ENCODE measurements at places on chromosomes 3 and 15. TPM values are rescaled to one million over a fixed set of nuclear protein-coding genes. Genes with fewer than 3 reads are reported as not detected.

Gene KNG1
- total RNA-seq = not detected

Gene ADAMTS7
- 83.0 TPM for total RNA-seq

Gene GOLGA8T
- 0.23 TPM for total RNA-seq

Gene ATP2B2
- total RNA-seq = not detected

Gene GP5
- total RNA-seq = 0.29 TPM

Gene ADGRG7
- not detected for total RNA-seq

Gene IMPG2
- 0.99 TPM for total RNA-seq

Gene BUB1B
- total RNA-seq = 15.2 TPM

Gene CFAP44
- total RNA-seq = 5.2 TPM

Gene DAZL
- not detected for total RNA-seq

Gene SLC12A1
- total RNA-seq = not detected

Gene GATM
- total RNA-seq = not detected

Gene RYK
- 52.3 TPM for total RNA-seq

Gene ZNF860
- 1.2 TPM for total RNA-seq

Gene CCR1
- not detected for total RNA-seq

Gene PPCDC
- 22.5 TPM for total RNA-seq

Gene RCCD1
- total RNA-seq = 10.0 TPM

Gene SYNPR
- not detected for total RNA-seq

Gene CP
- total RNA-seq = not detected

Gene FOXP1
- total RNA-seq = 54.8 TPM

Gene P2RY1
- total RNA-seq = 1.3 TPM

Gene APOD
- total RNA-seq = 8.6 TPM

Gene CTXN2
- not detected for total RNA-seq

Gene SMAD6
- total RNA-seq = 4.7 TPM

Gene CCR9
- not detected for total RNA-seq

Gene ITIH4
- total RNA-seq = 0.29 TPM
